8988T (cell line): ENCODE measurements at places on chromosomes 1 and 21.

- peak; percentile 85 for DNase-seq
These were observed 52.0 kb downstream of the SLC9A1 start for GRCh38 chr1:27102707-27103468.

DNA sequence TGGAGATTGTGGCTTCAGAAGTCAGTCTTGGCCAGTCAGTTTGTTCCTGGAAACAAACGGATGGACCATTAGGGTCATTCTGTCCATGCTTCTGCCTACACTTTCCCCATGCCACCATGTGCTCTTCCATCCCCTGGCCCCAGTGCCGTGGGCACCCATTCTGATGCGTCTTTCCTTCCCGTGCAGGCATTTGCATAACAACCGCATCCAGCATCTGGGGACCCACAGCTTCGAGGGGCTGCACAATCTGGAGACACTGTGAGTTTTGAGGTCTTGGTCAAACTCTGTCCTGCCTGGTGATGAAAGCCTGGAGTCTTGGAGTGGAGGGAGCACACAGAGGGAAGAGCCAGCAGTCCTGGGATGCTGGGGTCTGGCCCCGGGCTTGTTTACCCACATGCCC lies 61.1 kb downstream of the UBE2T start:
- no peak for DNase-seq

GRCh38 chr1:37673920-37674319 lies 18.4 kb upstream of the CDCA8 start:
- no peak for DNase-seq

DNA sequence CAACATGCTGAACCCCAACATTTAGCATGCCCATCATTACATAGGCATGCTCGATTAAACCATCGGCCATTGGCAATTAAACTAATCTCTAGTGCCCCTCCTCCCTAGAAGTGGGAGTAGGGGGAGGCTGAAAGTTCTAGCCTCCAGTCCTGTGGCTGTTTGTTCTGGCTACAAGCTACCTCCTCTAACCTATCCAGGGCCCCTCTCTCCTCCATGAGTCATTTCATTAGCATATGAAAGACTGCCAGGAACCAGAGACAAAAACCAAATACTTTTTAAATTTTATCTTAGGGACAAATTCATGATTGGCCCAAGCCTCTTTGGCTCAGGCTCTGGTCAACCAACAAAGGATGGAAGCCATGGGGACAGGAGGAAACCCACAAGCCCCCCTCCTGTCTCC lies 231.1 kb downstream of the CACNA1E start:
- no peak for DNase-seq

- no peak for DNase-seq
These were observed 31.4 kb upstream of the MYOC start for GRCh38 chr1:171683870-171684269.

DNA sequence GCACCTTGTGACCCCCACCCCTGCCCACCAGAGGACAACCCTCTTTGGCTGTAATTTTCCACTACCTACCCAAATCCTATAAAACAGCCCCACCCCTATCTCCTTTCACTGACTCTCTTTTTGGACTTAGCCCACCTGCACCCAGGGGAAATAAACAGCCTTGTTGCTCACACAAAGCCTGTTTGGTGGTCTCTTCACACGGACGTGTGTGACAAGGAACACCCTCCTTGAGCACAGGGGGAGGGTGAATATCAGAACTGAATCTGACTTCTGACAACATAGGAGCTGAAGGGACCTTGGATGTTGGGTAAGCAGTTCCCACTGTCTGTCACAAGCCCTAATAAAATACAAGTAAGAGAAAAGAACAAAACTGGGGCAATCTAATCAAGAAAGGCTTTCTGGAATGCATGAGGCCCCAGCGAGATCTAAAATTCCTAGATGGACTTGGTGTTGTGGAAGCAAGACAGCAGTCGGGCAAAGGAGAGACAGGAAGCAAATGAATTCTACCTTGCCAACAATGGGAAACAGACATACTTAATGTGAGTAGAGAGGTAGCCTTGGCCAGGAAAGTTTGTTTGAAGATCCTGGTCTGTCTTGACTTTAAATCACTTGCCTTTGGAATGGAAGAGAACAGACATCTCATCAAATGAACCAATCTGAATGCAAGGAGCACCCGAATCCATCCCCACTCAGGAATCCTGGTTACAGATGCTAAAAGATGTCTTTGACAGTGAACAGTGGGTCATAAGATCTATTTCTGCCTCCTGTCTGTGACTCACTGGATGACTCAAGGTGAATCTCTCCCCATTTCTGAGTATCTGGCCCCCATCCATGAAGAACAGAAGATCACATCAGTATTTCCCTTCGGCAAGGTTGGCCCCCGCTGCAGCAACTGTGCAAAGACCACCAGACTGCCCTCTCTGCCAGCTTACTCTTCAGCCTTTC lies 53.3 kb downstream of the OLFML3 start:
- no peak for DNase-seq

DNA sequence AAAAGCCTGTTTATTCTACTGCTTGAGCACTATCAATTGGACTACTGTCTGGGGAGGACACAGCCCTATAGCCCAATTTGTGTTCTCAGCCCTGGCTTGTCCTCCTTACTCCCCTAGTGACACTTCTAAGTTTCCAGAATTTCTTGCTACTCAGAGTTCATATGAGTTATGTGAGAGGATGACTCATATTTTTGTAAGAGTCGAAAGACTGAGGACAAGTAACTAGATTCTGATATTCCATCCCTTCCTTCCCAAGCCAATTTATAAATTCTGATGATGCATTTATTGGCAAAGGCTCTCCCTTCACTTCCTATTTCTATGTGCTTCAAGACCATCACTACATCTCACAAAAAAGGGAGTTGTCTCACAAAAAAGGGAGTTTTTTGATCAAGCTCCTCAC lies 422.2 kb upstream of the DEPDC1 start:
- DNase-seq, result no peak

DNA sequence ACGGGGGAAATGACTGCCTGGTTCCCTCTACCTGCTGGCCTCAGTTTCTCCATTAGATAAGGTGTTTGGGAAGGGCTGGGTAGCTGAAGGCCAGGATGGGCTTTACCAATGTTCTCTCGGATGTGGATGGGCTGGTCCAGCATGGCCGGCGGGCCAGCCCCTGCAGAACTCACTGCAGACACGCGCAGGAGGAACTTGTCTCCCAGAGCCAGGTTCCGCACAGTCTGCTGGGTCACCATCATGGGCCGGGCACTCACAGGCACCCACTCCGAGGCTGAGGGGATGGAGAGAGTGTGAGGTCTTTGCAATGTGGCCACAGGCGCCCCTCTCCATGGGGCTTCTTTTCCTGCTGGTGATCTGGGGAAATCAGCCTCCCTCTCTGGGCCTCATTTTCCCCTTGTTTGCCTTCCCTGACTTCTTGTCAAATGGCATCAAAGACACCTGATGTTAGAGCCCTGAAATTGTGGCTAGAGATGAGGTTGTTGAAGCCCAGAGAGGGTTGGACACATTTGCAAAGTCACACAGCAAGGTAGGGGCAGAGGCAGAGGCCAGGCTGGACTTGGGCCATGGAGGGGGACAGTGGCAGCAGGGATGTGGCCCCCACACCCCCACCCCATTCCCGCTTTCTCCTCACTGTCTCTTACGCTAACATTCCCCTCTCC lies 1.2 kb downstream of the MYBPH start:
- no peak for DNase-seq

DNA sequence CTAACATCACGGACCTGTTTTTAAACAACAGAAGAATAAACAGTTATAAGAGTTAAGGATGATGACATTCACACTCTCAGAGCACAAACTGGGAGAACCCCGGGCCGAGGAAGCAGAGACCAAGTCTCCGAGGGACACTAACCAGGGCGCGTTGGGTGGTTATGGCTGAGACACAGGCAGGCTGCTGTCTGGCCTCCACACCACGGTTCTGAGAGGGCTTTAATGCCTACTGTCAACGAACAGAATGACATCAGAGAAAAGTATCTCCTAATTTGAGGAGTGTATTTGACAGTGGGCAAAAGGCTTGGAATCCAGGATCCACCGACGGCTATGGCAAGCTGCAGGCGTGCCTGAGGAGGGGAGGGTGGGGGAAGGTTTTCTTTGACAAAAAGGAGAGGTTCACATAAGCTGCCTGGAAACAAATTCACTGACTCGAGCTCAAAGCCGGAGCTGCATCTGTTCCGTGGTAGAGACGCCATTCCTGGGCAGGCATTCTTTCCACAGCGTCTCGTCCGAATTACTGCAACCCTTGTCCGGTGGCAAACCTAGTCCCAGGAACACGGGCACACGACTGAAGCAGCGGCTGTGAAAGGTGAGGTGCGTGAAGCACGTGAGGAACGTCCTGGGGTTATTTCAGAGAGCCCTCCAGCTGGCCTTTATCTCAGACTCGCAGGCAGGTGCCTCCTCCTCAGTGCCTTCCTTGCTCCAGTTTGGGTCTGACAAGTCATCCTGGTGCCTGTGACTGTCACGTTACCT lies 9.4 kb downstream of the POFUT2 start:
- DNase-seq, result no peak

DNA sequence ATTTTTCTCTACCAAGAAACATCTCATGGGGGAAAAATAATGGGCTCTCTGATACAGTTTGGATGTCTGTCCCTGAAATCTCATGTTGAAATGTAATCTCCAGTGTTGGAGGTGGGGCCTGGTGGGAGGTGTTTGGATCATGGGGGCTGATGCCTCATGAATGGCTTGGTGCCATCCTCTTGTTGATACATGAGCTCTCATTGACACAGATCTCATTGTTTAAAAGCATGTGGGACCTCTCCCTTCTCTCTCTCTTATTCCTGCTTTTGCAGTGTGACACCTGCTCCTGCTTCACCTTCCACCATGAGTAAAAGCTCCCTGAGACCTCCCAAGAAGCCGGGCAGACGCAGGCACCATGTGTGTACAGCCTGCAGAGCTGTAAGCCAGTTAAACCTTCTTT lies 332.5 kb upstream of the NRIP1 start:
- no peak for DNase-seq

DNA sequence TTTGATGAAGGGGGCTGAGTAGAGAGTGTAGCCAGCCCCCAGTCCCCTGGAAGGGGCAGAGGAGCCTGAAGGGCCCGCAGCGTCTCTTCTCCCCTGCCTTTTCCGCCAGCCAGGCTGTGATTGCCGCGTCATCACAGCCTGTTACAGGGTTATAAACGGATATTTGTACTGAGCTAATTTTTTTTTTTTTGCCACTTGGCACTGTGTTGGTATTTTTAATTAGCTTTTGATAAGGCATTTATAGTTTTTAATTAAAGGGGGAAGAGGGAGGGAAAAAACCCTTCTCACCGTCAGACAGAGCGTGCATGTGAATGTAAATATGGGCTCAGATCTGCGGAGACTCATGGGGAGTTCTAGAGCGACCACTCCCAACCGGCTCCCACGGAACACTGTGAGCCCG lies 97.7 kb upstream of the ACTL8 start:
- no peak for DNase-seq

DNA sequence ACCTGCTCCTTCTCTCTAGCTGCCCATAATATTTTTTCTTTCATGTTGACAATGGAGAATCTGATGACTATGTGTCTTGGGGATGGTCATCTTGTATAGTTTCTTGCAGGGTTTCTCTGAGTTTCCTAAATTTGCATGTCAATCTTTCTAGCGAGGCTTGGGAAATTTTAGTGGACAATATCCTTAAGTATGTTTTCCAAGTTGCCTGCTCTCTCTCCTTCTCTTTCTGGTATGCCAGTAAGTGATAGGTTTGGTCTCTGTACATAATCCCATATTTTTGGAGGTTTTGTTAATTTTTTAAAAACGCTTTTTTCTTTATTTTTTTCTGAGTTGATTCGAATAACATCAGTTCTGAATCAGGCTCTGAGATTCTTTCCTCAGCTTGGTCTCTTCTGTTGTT lies 370.9 kb upstream of the LYPLAL1 start:
- DNase-seq, result no peak

DNA sequence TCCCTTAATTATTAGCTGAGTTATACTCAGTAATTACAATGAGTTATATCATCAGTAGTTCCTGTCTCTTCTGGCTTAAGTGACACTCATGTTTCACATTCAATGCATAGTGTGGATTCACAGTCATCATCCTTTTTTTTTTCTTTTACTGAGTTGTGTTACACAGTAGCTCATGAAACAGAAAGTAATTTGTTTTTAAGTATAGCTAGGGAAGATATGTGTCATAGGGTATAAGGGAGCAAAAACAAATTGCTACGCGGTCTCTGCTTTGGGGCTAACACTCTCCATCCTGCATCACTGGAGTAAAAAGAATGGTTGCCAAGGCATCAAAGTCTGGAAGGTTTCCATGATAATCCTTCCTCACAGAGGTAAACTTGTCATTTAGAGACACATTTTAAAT lies 971.7 kb upstream of the NCAM2 start:
- no peak for DNase-seq

DNA sequence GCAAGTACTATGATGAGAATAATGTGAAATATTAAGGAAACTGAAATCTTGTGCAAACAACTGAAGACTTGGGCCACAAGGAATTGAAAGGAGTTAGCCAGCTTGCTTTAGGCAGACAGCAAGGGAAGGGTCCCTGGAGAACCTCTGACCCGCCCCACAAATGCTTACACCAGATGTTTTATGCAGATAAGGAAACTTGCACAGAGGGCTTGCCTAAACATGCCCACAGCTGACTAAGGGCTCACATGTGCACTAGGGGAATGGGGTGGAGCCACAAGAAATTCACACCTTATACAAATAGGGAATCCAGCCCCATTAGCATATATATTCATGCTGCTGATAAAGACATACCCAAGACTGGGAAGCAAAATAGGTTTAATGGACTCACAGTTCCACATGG lies 86.1 kb upstream of the CYYR1 start:
- no peak for DNase-seq

- DNase-seq, result no peak
These were observed 28.2 kb upstream of the FCRL4 start for GRCh38 chr1:157626099-157626498.

- no peak for DNase-seq
These were observed 100.4 kb upstream of the ETV3 start for GRCh38 chr1:157238585-157238984.

DNA sequence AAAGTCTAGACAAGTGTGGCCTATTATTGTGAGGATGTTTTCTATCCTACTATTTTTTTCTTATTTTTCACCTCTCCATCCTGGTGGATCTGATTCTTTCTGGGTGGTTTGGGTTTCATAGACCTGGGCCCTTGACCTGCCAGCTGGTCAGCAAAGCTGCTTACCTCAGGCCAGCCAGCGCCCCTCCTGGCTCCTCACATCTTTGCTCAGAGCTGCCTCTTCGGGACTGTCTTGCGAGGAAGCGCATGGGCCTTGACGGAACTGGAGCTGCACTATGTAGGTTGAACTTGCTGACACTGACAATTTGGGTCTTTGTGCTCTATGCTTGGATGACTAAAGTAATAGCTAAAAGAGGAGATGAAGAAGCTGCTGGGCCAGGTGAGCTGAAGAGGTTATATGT lies 138.5 kb upstream of the SYT6 start:
- no peak for DNase-seq

GRCh38 chr21:42097860-42098454 lies 26.8 kb downstream of the UMODL1 start:
- peak; percentile 73 for DNase-seq
